ENCODE measurements at places on chromosomes 3 and 15. TPM values are rescaled to one million over a fixed set of nuclear protein-coding genes. Genes with fewer than 3 reads are reported as not detected.

ZNF80 gene
- total RNA-seq: not detected

POPDC2 gene
- 0.15 TPM for total RNA-seq

CRYGS gene
- 2.8 TPM for total RNA-seq

GRAMD1C gene
- total RNA-seq: 3.9 TPM

CHRNA7 gene
- 3.3 TPM for total RNA-seq

CFAP100 gene
- total RNA-seq: not detected

PRR20G gene
- not detected for total RNA-seq

QARS1 gene
- 186 TPM for total RNA-seq

EOGT gene
- 29.1 TPM for total RNA-seq
